ENCODE measurements at places on chromosomes 5 and 9.

DNA sequence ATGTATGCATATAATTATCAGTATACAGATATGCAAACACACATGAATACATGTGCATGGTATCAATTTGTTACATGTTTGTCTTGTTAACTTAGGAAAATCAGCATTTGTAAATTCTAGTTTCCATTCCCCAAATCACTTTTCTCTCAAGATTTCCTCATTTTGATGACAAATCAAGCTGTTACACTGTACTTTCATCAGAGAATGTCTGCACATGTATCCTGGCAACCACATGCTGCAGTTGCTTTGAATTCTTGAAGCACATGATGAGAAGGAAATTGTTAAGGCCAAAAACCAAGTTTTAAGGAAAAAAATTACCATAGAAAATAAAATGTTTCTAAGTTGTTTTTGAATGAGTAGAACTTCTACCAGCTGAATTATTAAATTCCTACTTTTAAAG, 1834.5 kb downstream of the EFNA5 start:
- H3K4me3 ChIP-seq, result no peak overlapping the region
- DNase-seq, result no peak
- no peaks in the 10 kb centered on the region for H3K4me1 ChIP-seq
- no peaks in the 10 kb centered on the region for H3K36me3 ChIP-seq

GRCh38 chr5:157730900-157731271, 334 bp upstream of the THG1L start:
- H3K4me1 ChIP-seq, result peaks cover 7% of the 10 kb centered on the region
- H3K36me3 ChIP-seq, result no peaks in the 10 kb centered on the region
- DNase-seq, result no peak
- H3K27ac ChIP-seq, result peak overlapping the region; percentile 91
- H3K27me3 ChIP-seq, result no peaks in the 10 kb centered on the region

GRCh38 chr9:6600426-6600825, 45.1 kb downstream of the GLDC start:
- no peak overlapping the region for H3K4me3 ChIP-seq
- DNase-seq, result no peak
- H3K36me3 ChIP-seq, result no peaks in the 10 kb centered on the region
- no peaks in the 10 kb centered on the region for H3K4me1 ChIP-seq

- no peak overlapping the region for H3K4me3 ChIP-seq
- H3K36me3 ChIP-seq, result no peaks in the 10 kb centered on the region
- no peak overlapping the region for H3K27ac ChIP-seq
- DNase-seq, result no peak
- no peaks in the 10 kb centered on the region for H3K27me3 ChIP-seq
Measured at GRCh38 chr5:143135832-143136551, 267.5 kb downstream of the NR3C1 start.

DNA sequence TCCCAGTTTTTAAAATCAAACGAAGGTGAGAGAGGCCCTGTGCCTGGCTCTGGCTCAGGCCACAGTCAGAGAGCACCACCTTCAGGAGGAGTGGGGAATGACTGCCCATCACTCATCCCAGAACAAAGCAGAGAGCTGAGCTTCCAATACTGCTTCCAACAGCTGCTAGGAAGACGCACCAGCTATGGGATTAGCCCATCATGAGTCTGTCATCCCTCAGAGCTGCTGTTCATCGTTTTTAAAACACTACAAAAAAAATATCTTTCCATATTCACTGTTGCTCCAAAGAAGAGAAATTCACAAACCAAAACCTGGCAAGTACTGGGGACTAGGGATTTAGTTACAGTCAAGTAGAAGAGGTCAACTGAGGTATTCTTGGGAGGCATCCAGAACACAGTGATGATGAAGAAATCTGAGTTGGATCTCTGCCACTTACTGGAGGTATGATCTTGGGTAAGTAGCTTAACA, 102.4 kb downstream of the CDK5RAP2 start:
- H3K36me3 ChIP-seq, result no peaks in the 10 kb centered on the region
- H3K27me3 ChIP-seq, result no peaks in the 10 kb centered on the region
- no peak overlapping the region for H3K4me3 ChIP-seq
- no peak for DNase-seq
- peaks cover 22% of the 10 kb centered on the region for H3K4me1 ChIP-seq

All from vagina (tissue), 2 donors.